ENCODE measurements at places on chromosomes 1 and 21.

DNA sequence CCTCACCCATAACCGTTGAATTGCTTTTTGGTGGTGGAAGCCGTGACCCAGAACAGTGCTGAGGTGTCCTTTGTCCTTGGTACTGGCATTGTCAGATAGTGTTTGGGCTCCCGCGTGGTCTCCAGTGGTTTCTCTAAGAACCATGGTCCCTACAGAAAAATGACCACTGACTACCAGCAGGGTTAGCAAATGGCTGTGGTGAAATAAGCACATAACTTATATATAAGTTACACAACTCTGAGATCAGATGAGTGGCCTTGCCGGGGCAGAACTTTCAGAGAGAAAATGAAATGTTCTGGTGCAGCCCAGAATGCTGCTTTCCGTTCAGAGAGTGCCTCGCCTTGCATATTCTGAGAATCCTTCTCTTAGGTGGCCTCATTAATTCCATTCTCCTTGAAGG lies 5.0 kb downstream of the SLC37A1 start:
- DNase-seq: no peak

GRCh38 chr21:26118938-26119540 lies 51.5 kb downstream of the APP start:
- DNase-seq: no peak

DNA sequence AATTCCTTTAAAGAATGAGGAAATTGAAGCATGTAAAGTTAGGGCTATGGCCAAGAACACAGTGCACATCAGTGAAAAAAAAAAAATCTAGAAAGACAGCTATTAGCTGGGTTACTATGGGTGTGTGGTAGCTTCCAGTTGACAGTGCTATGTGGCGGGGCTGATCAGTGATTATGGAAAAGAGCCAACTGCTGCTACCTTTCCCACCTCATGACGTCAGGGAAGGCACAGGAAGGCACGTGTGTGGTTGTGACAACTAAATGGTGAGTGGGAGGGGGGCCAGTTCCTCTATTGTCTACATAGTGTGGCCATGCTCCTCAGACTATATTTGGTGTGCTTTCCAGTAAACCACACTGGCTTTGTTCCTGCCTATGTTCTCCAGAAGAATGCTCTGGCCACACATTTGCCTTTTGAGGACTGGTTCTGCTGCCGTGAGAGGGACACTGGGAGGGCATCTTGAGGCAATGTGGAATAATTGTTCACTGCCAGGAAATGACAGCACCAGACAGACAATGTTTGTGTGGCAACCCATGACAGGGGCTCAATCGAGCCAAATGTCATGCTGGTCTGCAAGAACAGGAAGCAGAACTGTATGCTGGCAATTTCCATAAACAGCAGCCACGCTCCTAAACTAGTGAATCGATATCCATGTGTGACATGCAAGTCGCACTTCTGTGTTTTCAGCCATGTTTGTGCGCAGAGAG lies 3.0 kb upstream of the SDE2 start:
- no peak for DNase-seq

- DNase-seq: no peak
Measured at GRCh38 chr1:22665752-22666151, 12.7 kb downstream of the C1QB start.

DNA sequence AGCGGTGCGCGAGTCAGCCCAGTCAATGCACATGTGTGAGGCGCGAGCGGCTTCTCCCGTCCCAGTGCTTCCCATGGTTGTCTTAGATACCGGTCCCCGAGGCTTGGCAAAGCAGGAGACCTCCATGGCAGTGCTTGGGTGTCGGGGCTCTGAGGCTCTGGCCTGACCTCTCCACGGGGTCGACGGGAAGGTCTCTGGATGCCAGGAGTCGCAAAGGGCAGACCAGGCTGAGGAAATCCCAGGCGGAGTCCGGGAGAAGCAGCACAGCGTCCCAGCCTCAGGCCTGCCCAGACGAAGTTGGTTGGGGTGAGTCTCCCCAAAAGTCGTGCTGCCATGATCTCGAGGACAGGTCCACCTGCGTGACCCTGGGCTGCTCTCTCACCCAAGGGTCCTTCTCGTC lies 3881.6 kb downstream of the SRGAP2C start:
- no peak for DNase-seq

GRCh38 chr21:41439248-41439647 lies 13.2 kb downstream of the MX1 start:
- DNase-seq: no peak

DNA sequence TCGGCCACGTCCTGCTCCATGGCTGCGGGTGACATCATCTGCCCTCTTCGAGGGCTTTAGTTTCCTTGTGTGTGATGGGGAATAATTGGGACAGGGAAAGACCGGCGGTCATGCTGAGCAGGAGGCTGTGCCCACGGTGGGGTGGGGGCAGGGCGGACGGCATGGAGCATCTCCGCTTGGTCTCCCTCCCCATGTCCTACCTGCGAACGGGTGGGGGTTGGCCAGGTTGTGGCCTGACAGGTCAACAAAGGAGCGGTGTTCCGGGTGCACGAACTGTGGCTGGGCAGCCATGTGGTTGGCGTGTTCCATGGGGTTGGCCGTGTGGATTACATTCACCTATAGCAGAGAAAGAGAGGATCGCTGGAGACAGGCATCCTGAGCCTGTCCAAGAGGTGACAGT lies 80.0 kb downstream of the PIK3CD start:
- no peak for DNase-seq

DNA sequence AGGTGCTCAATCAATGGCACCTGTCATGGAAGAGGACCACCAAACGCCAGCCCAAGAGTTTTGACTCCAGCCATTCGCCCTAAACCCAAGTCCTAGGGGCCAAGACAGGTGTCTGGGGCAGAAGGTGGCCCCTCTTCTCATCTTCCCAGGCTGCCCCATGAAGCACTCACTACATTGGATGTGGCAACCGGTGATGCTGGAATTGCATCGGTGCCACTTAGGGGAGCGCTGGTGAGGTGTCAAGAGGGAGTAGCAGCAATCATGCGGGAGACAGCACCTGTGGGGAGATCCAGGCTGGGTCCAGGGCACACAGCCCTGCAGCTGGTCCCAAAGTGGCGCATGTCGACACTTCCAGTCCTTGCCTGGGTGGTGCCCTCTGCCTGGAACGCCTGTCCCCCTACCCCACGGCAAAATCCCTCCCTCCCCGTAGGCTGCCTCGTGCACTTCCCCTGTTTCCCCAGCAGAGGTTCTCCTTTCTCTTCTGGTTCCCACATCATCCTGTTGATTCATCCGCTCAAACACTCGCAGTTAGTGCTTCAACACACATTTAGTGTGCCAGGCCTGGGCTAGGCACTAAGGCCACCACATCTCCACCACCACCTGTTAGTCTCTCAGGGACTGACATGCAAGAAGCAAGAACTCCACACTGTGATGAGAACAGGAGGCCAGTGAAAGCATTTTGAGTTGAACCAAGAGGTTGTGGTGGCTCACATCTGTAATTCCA lies 18.5 kb downstream of the PLA2G2D start:
- DNase-seq: no peak

DNA sequence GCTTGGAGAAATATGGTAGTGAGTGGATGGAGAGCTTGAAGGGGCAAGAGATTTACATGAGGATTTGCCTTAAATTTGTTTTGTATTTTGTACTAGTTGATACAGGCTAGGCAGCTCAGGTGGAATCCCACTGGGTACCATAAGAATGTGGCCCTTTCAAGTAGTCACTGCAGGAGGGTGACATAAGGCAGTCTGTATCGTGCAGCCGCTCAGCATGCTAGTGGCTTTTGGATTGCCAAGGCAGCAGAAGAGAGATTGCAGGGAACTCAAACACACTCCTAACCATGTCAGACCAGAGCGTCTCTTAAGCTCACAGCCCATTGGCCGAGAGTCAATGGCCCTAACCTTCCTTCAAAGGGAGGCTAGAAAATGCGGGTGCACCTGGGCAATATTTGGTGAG lies 420.0 kb downstream of the ADGRL2 start:
- no peak for DNase-seq

DNA sequence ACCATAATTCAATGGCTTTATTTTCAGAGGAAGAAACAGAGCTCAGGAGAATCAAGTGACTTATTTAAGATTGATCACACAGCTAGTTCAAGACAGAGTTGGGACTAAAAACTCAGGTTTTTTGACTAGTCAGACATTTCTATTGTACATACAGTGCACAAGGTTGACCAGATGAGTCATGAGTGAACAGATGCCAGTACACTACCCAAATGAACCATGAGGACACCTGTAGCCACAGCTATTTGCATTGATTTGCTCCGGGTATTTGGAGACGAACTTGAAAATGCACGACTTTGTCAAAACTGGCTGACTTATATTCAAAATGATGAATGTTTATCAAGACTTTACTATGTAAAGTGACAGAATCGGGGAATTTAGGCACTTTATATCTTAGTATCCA lies 161.7 kb upstream of the ST6GALNAC5 start:
- no peak for DNase-seq

DNA sequence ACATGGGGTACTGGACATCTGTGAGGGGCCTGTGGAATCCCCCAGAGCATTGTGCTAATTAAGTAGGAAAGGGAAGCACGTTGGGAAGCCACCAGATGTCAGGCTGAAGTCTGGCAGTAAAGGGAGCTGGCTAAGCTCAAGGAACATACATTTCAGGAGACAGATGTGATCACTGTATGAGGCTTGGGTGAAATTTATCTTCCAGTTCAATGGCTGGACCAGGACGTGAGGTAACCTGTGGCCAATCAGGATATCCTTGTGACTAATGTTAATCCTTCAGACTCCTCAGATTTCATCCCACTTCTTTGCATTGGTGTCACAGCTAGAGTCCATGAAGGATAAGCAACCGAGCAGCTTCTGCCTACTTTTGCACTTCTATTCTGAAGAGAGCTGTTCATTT lies 110.2 kb upstream of the APP start:
- DNase-seq: no peak

GRCh38 chr1:29280409-29281131 lies 44.2 kb downstream of the PTPRU start:
- no peak for DNase-seq

GRCh38 chr1:227136210-227136820 lies 182.0 kb downstream of the CDC42BPA start:
- DNase-seq: no peak

- no peak for DNase-seq
Measured at GRCh38 chr1:56123421-56123820, 455.9 kb downstream of the PLPP3 start.

- no peak for DNase-seq
Measured at GRCh38 chr1:245837718-245838117, 669.4 kb downstream of the SMYD3 start.

DNA sequence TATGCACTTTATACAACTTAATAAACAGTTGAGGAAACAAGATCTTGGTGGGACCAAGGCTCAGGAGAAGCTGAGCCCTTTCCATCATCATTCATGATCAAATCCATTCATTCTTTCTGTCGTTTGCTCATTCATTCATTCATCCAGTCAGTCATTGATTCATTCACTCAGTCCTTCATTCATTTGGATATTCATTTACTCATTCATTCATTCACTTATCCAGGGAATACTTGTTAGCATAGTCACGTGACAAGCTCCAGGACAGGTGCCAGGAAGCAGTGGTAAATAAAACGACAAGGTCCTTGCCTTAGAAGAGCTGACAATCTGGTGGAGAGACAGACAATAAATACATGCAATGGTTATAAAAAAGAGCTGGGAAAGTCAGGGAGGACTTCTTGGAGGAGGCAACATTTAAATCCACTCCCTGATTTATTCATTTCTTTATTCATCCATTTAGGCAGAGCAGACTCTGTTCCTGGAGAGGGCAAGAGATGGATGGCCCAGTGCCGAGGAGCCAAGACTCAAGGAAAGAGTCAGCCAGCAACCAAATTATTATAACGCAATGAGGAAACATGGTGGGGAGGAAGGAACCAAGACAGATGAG lies 74.1 kb upstream of the CASZ1 start:
- no peak for DNase-seq

- DNase-seq: no peak
Measured at GRCh38 chr1:221451741-221452140, 290.1 kb downstream of the DUSP10 start.

DNA sequence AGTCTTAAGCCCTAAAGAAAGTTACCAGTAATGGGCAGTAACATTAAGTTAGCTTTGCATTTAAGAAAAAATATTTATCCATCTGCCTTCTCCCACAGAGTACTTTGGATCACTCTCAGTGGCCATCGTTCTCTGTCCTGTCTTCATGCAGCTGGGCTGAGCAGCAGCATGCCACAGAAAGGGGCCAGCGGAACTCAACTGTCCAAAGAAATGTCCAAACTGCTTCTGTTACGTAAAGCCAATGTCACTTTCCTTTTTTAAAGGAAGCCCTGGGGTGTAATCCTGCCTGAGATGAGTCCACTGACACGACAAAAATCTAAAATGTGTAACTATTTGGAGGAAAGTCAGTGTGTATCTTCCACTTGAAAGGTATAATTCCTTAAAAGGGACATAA lies 291.6 kb downstream of the SMYD3 start:
- no peak for DNase-seq

DNA sequence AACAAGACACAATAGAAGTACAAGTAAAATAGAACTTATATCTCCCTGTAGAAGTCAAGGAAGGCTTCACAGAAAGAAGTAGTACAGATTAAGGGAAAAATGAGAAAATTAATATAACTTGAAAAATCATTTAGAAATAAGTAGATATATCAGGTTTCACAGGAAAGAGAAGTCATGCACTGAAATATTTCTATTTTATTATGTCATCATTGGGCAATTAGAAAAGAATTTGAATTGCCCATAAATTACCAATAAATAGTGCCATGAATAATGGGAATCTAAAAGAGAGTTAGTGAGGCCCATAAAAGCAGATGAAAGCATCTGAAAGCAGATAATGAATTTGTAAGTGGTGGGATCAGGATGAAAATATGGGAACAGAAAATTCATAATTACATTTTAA lies 1597.8 kb downstream of the PLA2G4A start:
- no peak for DNase-seq

DNA sequence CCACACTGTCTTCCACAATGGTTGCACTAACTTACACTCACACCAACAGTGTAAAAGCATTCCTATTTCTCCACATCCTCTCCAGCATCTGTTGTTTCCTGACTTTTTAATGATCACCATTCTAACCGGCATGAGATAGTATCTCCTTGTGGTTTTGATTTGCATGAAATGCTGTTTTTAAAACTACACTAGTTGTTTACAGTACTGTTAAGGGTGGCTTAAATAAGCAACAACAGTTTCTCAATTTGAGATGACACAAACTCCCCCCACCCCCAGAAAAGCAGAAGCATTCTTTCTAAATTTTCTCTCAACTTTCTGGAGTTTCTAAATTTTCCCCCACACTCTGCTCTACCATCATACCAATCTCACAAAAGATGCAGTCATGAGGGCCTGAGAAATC lies 7.1 kb upstream of the SLAMF7 start:
- DNase-seq: no peak

All from activated naive CD4-positive, alpha-beta T cell (primary cell).